ENCODE measurements at places on chromosomes 1 and 21. TPM values are rescaled to one million over a fixed set of nuclear protein-coding genes. Genes with fewer than 3 reads are reported as not detected.

- no peaks in the 10 kb centered on the region for H3K27me3 ChIP-seq
- no peak overlapping the region for H3K4me3 ChIP-seq
- peaks cover 12% of the 10 kb centered on the region for H3K4me1 ChIP-seq
- H3K27ac ChIP-seq = no peak overlapping the region
- DNase-seq = peak; percentile 82
Observed at GRCh38 chr1:160117709-160118183, 2.2 kb downstream of the ATP1A2 start.

- H3K36me3 ChIP-seq = no peaks in the 10 kb centered on the region
- no peak overlapping the region for H3K27ac ChIP-seq
- no peaks in the 10 kb centered on the region for H3K27me3 ChIP-seq
Observed at GRCh38 chr1:224067621-224068457, 46.1 kb upstream of the FBXO28 start.

TLCD4 gene
- total RNA-seq = 21.6 TPM

ROR1 gene
- 1.8 TPM for total RNA-seq

SLAMF7 gene
- total RNA-seq = 0.93 TPM

IL24 gene
- total RNA-seq = not detected

WNT9A gene
- total RNA-seq = 4.3 TPM

Measured in thyroid gland (tissue), 4 donors.